Posterior vena cava (tissue), 2 donors: ENCODE measurements at places on chromosomes 7 and 10. TPM values are rescaled to one million over a fixed set of nuclear protein-coding genes. Genes with fewer than 3 reads are reported as not detected.

DNA sequence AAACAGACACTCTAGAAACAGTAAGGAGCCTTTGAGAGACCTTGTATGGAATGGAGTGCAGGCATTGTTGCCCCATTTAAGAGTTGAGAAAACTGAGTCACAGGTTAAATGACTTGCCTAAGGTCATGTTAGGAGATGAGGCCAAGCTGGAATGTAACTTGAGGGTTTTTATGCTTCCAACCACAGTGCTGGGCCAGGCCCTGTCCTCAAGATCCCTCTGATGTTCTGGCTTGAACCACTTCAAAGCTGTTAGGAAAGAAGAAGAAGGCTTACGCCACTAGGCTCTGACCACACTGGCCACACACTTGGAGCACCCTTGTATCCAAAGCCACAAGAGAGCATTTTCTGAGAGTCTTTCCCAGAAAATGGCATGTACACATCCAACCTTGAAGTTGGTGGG lies 42.7 kb downstream of the PLAU start:
- no peak for DNase-seq

The PRPS1L1 gene
- not detected for total RNA-seq

GRCh38 chr10:131928248-131929095 lies 27.7 kb downstream of the PPP2R2D start:
- no peak for DNase-seq

GRCh38 chr7:105911961-105912575 lies 35.7 kb upstream of the ATXN7L1 start:
- DNase-seq = no peak

The SLC18A3 gene
- total RNA-seq = not detected
